Stimulated activated CD4-positive, alpha-beta T cell treated with anti-CD3 and anti-CD28 coated beads, Interleukin-4, amount 100 ng/mL, for 1 hour (primary cell): ENCODE measurements at places on chromosomes 2 and 18.

DNA sequence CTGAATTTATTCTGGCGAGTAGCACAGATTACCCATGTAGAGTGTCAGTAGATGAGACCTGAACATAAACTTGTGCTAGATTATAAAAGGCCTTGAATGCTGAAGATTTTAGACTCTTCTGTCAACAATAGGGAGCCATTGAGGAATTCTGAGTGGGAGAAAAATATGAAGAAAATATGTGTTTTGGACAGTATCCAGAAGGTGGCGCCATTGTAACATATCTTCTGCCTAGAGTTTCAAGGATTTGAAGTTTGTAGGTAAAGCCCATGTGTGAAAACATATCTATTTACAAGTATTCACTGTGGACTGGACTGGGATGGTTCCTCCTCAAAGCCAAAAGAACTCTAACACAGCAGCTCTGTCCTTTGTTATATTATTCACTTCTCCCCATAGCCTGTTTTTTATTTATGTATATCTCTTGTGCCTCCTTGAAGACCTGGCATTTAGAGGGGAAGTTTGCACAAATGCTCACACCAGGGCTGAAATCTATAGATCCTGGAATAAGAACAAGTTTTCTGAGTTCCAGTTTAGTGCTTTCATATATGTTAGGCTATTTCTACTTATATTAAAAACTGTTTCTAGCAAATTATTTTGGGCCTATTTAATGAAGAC, 124.9 kb downstream of the RDH14 start:
- no peak for DNase-seq

- no peak for DNase-seq
Observed at GRCh38 chr18:57819671-57820460, 16.8 kb upstream of the ATP8B1 start.

DNA sequence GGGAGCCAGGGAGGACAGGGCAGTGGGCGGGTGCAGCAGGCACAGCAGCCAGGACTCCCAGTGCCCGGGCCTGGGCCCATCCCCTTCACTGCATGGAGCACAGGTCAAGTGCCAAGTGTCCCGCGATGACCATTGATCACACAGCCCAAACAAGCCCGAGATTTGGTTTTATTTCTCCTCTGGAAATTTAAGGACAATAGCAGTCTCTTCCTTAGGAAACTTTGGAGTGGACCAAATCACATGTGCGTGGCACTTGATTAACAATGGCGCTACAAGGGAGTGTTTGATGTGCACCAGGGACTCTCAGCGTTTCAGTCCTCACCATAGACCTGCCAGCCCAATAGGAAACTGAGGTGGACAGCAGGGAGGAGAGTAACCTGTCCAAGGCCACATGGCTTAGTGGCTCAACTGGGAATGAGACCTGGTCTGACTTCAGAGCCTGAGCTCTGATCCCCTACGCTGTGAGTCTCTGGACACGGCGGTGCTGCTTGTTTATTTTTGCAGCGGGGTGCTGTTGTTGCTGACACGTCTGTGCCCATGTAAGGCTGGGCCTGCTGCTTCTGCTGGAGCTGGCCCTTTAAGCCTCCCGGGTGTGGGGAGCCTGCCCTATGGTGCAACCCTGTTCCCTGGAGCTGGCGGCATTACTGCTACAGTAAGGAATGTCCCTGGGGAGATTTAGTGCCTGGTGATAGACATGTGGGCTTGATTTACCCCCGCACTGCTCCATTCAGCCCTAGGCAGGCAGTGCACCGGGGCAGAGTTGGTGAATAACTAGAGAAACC, 194.2 kb downstream of the INHBB start:
- DNase-seq: no peak

GRCh38 chr2:152326710-152327109, 8.3 kb upstream of the FMNL2 start:
- DNase-seq: no peak

- no peak for DNase-seq
Observed at GRCh38 chr2:236305531-236305930, 41.3 kb upstream of the ASB18 start.

GRCh38 chr2:96024336-96025193, 10.2 kb downstream of the GPAT2 start:
- DNase-seq: no peak

DNA sequence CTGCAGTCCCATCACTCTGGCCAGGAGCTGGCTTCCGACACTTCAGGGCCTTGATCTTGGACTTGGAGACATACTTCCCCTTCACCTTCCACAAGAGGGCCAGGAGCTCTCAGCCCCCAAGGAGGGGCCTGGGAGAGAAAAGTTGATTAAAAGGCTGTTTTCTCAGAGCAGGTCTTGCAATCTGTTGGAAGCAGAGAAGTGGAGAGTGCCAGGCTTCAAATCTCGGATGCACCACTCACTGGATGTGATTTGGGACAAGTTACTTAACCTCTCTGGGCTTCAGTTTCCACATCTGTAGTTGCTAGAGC, 255.3 kb downstream of the CYP26B1 start:
- no peak for DNase-seq

DNA sequence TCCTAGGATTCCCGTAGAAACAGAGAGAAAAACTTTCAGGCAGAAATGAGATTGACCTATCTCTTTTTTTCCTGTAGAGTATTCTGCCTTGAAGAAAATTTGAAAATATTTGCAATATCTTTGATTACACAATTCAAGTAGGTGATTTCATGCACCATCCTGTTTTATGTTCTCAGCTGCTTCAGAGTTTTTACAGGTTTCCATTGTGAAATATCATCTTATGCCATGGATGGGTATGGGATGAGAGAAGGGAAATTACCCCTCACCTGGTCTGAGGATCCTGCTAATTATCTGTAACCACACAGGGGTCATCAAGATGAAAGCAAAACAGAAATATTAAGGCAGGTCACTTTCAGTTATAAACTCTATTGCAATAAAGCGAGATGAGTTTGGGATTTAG, 264.8 kb downstream of the TXNL1 start:
- DNase-seq: no peak

DNA sequence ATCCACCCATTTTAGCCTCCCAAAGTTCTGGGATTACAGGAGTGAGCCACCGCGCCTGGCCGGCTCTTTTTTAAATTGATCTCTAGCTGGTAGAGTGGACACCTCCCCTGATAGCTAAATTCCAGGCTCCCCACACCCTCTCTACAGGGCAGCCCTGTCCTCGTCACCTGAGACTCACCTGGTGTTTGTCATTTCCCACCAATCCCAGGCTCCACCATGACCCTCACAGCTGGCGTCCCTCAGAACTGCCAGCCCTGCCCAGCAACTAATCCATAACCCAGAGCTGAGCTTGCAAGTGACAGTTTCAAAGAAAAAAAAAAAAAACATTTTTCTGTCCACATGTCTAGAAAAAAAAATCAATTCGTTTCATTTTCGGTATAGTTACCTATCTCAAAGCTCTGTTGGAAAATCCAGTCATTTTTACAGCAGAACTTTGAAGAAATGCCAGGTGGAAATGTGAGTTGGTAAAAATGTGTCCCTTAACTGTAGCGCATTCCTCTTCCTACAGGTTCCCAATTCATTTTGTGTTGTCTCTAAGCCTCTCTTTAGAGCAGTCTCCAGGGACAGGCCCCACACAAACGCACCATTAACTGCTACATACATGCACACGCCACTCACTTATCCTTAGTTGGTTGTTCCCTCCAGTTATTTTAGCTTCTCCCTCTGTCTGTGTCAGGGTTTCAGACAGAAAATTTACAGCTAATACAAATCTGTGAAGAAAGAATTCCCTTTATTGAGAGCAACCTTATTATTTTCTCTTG, 294.7 kb downstream of the FBXO15 start:
- DNase-seq: no peak

DNA sequence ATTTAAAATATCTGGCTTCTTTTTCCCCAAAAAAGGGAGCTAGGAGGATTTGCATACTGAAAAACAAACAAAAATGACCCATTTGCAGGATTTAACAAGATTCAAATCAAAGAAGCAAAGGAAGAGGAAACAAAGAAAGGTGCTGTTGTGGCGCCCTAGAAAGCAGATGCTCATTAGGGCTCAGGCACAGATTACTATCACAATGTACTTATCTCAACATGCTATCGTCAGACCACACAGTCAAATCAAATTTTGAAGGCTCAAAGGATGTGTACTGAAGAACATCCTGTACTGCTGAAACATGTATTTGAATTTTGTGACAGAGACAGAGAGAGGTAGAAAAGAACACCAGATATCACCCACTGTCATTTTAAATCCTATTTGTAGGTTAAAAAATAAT, 10.9 kb downstream of the RBMS1 start:
- DNase-seq: no peak

DNA sequence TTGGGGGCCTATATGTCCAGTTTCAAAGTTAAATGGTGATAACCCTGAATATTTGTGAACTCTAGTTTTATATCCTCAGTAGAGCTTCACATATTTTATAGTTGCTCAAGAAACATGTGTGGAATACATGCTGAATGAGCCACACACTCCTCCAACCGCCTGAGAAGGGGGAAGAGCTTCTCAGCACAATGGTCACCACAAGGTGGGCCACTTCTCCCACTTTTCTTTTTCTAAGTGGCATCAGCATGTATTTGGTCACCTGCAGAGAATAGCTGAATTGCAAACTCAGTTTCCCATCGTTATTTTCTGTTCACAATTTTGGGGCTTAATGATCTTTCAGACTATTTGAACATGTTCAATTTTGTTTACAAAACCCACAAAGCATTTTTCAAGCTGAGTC, 340.5 kb downstream of the PARD3B start:
- DNase-seq: no peak

- DNase-seq: no peak
Observed at GRCh38 chr2:113795405-113795920, 39.0 kb upstream of the SLC35F5 start.
